ENCODE measurements at places on chromosomes 11 and 22.

GRCh38 chr11:7251836-7252682, at the start of gene SYT9:
Gene SYT9, plus strand, starts transcription at chr11:7251904. Its CDS starts 283 bp downstream, at chr11:7252187.
- DNase-seq: peak; percentile 91

- no peak for DNase-seq
Measured at GRCh38 chr22:47450876-47451475, 688.5 kb downstream of the TBC1D22A start.

GRCh38 chr22:36329254-36330078, 58.3 kb downstream of the MYH9 start:
- no peak for DNase-seq

DNA sequence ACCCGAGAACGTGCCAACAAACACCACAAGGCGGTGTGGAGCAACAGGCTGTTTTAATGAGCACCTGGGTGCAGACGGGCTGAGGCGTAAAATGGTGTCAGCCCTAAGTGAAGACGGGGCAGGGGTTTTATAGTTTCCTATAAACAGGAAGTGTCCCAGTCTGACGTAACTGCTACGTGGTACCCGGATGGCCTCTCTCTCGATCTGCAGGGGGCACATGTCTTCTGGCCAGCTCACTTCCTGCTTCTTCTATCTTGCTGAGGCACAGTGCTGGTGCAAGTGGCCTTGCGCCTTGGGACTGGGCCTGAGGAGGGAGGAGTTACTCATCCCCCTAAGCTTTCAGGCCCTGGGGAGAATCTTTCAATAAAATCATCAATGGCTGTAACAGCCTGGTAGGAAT, 20.9 kb downstream of the OOSP3 start:
- DNase-seq: no peak

DNA sequence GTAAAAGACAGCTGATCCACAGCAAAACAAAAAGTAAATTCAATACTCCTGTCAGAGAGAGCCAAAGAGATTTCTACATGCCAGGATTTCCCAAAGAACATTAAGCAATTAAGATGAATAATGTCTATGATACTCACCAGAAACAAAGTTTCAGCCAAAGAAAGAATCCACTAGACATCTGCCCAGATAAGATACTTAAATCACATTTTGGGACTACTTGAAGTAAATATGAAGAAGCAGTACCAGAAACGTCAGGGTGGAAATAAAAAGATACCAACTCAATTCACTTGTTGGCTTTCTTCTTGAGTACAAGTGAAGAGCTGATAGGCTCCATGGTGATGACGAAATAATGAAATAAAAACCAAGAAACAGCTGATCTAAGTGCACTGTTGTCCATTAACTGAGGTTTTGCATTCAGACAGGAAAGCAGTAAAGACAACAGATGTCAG, 31.6 kb upstream of the ARHGAP32 start:
- no peak for DNase-seq

- DNase-seq: no peak
Measured at GRCh38 chr11:130785380-130786116, 130.7 kb downstream of the SNX19 start.

- DNase-seq: no peak
Measured at GRCh38 chr11:94593030-94593429, 25.9 kb downstream of the PIWIL4 start.

GRCh38 chr22:42848941-42849550, 8.0 kb downstream of the ARFGAP3 start:
- DNase-seq: no peak

DNA sequence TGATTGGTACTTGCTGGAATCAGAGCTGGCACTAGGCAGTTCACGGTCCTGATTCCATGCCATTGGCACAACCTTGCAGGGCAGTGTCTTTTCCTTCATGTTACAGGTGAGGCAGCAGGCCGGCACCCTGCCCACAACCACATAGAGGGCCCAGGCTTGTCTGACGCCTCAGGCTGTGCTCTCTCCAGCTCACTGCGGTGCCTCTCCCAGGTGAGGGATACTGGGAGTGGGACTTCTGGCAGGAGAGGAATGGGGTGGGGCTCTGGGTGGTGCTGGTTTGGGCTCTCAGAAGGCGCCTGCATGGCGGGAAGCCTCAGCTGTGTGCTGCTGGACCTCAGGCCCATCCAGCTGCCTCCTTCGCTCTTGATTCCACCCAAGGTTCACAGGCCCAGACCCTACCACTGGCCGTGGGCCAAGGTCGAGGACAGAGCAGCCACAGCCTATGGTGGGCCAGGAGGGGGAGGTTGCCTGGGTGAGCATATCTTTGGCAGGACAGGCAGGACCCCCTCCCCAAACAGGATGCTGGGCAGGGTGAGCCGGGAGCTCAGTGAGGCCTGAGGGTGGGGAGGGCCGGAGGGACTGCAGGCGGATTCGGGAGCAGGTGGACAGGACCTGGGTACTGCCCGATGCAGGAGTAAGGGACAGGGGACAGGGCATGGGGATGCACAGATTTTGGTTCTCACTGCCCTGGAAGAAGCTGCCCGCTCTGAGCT, 7.0 kb upstream of the MPPED1 start:
- DNase-seq: peak; percentile 49

GRCh38 chr11:118514103-118514502, 13.2 kb upstream of the TTC36 start:
- DNase-seq: no peak

GRCh38 chr22:47018010-47018910, 255.8 kb downstream of the TBC1D22A start:
- peak; percentile 18 for DNase-seq

GRCh38 chr11:107439586-107440167, 17.9 kb downstream of the CWF19L2 start:
- no peak for DNase-seq

- DNase-seq: no peak
Measured at GRCh38 chr11:35393098-35393497, 26.3 kb downstream of the SLC1A2 start.

- DNase-seq: no peak
Measured at GRCh38 chr22:22745225-22746060, 101.0 kb downstream of the GGTLC2 start.

DNA sequence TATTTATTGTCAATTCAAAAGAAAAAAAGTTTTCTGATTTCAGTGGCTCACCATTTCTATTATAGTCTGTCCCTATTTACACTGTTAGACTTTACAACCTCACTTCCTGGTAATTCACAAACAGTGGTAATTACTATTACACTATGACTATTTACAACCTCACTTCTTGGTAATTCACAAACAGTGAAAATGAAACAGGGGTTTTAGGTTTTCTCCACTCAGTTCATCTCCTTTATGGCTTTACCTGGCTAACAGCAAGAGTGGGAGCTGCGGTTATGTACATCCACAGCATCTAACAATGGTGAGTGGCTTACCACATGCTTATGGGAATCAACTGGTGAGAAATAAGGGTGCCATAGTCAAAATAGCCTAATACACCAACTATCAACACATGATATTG, 166.4 kb downstream of the CASP12 start:
- no peak for DNase-seq

DNA sequence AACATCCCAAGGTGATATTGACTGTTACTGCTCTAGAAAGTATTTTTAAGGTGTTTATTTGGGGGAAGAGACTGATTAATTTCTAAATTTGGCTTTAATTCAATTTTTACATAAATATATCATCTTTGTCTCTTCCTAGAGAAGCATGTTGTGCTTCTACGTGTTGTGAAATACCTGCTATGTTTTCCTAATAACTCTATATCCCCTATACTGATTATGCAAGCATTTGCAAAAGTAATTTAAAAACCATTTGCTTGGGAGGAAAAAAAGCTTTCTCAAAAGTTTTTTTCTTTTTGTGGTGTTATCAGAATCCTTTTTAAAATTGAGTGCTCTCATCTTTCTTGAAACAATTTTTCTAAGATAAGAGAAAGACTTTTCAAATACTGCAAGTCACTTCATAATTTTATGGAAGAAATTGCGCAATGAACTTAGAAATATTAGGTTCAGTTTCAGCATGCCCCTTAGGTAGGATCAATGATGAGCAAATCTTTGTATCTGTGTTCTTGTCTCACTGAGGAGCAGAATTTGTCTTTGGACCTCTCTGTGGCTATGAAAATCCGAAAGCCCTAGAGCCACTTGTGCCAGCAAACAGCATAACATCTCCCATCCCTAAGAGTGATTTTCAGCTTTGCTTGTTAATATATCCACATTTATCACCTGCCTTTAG, 7.4 kb upstream of the BLID start:
- no peak for DNase-seq

DNA sequence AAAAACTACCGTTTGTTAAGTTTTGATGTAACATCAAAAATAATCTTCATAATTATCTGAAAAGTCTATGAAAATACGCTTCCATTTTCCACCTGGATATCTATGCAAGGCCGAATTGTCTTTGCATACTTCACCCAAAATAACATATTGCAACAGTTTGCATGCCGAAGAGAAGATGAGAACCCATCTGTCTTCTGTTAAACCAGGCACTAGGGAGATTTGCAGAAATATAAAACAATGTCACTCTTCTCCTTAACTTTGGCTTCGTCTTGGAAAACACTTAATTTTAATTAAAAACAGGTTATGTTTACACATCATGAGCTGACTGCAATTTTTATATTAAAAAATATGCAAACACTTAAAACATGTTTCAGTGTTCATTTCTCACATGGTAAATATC, 1325.8 kb downstream of the TBC1D22A start:
- DNase-seq: no peak

DNA sequence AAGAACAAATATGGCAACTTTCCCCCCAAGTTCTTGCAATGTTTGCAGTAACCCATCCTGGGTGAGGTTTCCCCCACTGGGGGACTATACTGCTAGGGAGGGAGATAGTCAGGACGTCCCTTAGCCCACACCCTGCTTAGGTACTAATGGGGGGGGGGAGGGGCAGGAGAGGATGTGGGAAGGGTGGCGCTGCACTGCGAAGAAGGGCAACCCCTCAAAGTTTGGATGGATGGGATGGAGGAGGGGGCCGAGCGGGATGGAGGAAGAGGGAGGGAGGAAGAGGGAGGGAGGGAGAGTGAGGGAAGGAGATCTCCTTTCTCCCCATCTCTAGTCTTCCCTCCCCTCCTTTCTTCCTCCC, 100.6 kb upstream of the HSD17B12 start:
- DNase-seq: no peak

DNA sequence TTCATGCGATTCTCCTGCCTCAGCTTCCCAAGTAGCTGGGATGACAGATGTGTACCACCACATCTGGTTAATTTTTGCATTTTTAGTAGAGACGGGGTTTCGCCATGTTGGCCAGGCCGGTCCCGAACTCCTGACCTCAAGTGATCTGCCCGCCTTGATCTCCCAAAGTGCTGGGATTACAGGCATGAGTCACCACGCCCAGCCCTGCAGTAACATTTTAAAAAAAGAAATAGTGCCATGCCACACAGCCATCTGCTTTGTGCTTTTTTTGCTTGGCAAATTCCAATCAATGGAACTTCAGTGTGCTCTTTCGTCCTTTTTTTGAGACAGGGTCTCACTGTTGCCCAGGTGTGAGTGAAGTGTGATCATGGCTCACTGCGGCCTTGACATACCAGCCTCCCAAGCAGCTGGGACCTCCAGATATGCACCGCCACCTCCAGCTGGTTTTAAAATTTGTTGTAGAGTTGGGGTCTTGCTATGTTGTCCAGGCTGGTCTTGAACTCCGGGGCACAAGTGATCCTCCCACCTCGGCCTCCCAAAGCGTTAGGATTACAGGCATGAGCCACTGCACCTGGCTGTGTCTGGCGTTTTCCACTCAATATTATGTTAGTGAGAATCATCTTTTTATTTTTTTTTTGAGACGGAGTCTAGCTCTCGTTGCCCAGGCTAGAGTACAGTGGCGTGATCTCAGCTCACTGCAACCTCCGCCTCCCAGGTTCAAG, 1.8 kb upstream of the CHADL start:
- no peak for DNase-seq

DNA sequence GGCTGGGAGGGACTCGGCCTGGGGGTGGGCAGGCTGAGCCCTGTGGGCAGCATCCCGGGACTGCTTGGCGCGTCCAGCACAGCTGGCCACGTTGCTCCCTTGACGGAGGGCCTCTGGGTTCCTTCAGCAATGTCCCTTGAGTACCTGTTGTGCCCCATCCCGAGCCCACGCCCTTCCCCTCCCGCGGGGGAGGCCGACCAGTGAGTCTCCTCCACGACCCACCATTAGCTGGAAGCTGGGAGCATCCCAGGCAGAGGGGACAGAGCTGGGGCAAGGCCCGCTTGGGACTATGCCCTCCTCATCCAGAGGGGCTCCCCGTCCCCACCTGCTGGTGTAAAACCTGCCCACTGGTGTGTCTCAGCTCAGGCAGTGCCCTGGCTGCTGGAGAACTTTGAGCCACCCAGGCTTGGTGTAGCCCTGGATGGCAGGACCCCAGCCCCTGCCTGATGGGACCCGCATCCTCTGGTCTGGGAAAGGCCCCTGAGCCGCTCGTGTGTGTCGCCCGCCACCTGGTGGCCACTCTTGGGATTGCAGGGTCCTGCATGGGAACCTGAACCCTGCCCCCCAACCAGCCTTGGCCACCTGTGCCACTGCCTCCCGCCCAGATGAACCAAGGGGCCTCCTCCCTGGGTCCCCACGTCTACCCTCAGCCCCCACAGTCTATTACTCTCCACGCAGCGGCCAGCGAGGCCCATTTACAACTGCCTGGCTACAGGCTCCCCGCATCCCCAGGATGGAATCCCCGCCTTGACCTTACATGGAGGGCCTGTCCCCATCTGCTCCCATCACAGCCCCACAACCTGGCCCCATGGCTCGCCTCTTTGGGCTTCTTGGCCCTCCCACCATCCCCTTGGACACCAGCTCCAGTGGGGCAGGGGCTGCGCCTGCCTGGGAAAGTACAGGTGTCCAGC, 16.6 kb upstream of the ARHGAP8 start:
- DNase-seq: peak; percentile 79

GRCh38 chr11:43053638-43054412, 258.0 kb upstream of the API5 start:
- DNase-seq: no peak

- DNase-seq: no peak
Measured at GRCh38 chr11:131544591-131544990, 174.2 kb downstream of the NTM start.

- no peak for DNase-seq
Measured at GRCh38 chr11:115447273-115447864, 56.8 kb downstream of the CADM1 start.

GRCh38 chr11:35543481-35543880, 18.1 kb upstream of the PAMR1 start:
- DNase-seq: no peak

DNA sequence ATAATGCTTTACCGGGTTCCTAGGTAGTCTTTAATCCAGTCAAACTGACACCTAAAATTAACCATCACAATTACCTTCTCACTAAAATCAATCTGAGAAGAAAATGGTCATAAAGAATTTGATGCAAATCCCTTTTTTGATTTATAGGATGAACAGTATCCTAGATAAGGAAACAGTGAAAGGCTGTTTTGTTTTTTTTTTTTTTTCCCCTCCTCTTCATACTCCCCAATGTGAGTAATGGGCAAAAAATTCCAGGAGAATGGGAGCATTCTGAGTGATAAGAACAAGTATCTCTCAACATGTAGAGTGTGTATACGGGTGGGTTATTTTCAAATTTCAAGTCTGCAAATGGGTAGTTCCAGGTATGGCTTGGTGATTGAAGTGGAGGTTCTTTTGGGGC, 28.4 kb downstream of the GRAMD1B start:
- no peak for DNase-seq

- DNase-seq: no peak
Measured at GRCh38 chr11:113587308-113587739, 112.1 kb upstream of the DRD2 start.

All from upper lobe of left lung (tissue), 6 donors.